ENCODE measurements at places on chromosomes 2 and 18.

DNA sequence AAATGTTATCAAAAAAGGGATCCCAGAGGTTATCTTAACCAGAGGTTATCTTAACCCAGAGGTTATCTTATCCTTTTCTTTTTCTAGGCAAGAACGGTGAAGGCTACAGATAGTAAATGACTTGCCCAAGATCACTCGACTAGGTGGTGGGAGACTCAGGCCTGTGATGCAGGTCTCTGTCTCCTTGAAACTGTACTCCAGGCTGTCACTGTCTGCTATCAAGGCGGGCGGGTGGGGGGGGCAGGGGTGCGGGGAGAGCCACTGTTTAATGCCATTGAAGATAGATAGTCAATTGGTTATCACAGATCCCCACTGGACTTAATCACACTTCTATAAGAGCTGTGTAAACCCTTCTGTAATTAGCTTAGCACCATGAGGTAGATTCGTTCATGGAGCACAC is 315.9 kb upstream of the TCF4 start:
- DNase-seq = no peak

GRCh38 chr2:150624001-150624401 is 136.5 kb upstream of the RND3 start:
- DNase-seq = no peak

GRCh38 chr2:110204408-110205385 is at the start of gene NPHP1:
NPHP1 (minus strand) TSS chr2:110205013; CDS start chr2:110204968, 45 bp downstream.
- DNase-seq = peak; percentile 61

DNA sequence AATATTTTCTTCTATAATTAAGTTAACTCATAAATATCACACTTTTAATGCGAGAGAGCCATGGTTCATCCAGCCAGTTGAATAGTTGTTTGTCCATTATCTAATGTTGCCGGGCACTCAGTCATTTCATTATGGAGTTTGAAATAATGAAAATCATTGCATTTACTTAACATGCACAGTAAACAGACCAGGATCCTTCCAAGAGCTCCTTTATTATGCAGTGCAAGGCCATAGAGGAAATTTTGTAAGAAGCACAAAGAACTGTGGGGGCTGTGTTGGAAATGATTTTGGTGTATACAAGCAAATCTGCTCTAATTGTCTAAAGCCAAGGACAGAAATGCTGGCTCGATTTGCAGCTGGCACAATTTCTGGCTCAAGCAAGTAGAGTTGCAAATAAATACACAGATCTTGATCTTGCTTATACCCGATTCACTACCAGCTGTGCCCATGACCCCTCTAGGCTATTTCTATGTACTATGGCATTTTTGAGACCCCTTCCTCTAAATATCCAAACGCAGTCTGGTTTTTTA is 400.3 kb upstream of the HNRNPA3 start:
- DNase-seq = no peak

- DNase-seq = no peak
Observed at GRCh38 chr2:218959761-218960308, 369 bp downstream of the CDK5R2 start.

GRCh38 chr2:105373895-105374401 is 24.9 kb downstream of the FHL2 start:
- DNase-seq = no peak

Data from stimulated activated CD4-positive, alpha-beta T cell treated with anti-CD3 and anti-CD28 coated beads, TNF-alpha, amount 100 ng/mL, for 1 hour (primary cell).